GM23248 (cell line): ENCODE measurements at places on chromosomes 12 and 14. TPM values are rescaled to one million over a fixed set of nuclear protein-coding genes. Genes with fewer than 3 reads are reported as not detected.

SRRM4 gene
- not detected in 2 replicates for total RNA-seq

DNA sequence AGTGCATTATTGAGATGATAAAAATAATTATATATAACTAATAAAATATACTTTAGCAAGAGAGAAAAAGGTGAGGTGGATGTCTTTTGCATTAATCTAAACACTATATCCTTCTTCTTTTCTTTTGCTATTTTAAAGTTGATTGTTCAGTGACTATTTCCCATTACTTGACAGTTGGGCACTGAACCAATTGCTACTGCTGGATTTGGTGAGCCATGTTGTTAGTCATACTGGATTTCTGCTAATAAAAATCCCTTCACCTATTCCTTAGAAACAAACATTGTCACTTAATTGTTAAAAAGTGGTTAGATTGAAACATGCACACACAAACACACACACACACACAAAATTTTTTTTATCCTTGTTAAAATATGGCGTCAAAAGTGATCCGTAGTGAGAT, 251.6 kb upstream of the ALG10 start:
- H3K4me1 ChIP-seq, result no peaks in the 10 kb centered on the region
- no peaks in the 10 kb centered on the region for H3K27me3 ChIP-seq
- no peak overlapping the region for H3K27ac ChIP-seq
- H3K36me3 ChIP-seq, result no peaks in the 10 kb centered on the region

CCDC177 gene
- total RNA-seq, result not detected in 2 replicates

KRT72 gene
- not detected in 2 replicates for total RNA-seq

PGF gene
- total RNA-seq, result 1.5 and 1.8 TPM in 2 replicates
